ENCODE measurements at places on chromosomes 7 and 10. TPM values are rescaled to one million over a fixed set of nuclear protein-coding genes. Genes with fewer than 3 reads are reported as not detected.

ZNF467 gene
- total RNA-seq: 4.8 TPM

- no peaks in the 10 kb centered on the region for H3K36me3 ChIP-seq
- no peak for DNase-seq
- no peak overlapping the region for H3K27ac ChIP-seq
- H3K4me1 ChIP-seq: no peaks in the 10 kb centered on the region
- H3K27me3 ChIP-seq: no peaks in the 10 kb centered on the region
Observed at GRCh38 chr10:88136712-88137111, 273.3 kb downstream of the PTEN start.

C7orf33 gene
- total RNA-seq: not detected

DNA sequence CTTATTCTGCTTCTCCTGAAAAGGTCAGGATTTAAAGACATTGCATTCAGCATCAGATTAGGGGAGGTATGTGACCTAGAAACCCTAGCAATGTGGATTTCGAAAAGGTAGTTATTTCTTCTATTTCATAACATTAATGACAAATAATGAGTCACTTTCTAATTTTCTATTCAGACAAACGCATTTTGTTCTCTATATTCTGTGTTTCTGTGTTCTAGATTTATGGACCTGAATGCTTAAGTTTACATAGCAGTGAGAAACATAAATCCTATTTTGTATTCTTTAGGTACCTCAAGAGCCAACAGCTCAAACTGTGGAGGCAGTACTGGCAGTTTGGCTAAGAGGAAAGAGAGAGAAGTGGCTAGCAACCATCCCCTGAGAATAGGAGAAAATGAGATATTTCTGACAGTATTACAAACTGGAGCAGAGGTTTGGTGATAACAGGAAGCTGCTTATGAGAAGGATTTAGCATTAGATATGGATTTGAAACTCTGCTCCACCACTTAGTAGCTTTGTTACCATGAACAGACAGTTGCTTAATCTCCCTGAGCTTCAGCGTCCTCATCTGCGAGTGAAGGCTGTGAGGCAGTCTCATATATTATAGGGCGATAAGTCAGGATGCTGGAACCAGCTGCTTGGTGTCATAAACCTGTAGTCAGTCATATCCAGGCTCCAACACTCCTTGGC is 28.2 kb downstream of the CDK14 start:
- no peak overlapping the region for H3K27ac ChIP-seq
- no peaks in the 10 kb centered on the region for H3K36me3 ChIP-seq
- H3K4me1 ChIP-seq: no peaks in the 10 kb centered on the region

- no peak overlapping the region for H3K27ac ChIP-seq
- H3K4me1 ChIP-seq: no peaks in the 10 kb centered on the region
- no peak for DNase-seq
- no peaks in the 10 kb centered on the region for H3K36me3 ChIP-seq
Observed at GRCh38 chr10:4191894-4192293, 406.9 kb upstream of the KLF6 start.

MMS19 gene
- 85.0 TPM for total RNA-seq

ING3 gene
- 32.3 TPM for total RNA-seq

DNA sequence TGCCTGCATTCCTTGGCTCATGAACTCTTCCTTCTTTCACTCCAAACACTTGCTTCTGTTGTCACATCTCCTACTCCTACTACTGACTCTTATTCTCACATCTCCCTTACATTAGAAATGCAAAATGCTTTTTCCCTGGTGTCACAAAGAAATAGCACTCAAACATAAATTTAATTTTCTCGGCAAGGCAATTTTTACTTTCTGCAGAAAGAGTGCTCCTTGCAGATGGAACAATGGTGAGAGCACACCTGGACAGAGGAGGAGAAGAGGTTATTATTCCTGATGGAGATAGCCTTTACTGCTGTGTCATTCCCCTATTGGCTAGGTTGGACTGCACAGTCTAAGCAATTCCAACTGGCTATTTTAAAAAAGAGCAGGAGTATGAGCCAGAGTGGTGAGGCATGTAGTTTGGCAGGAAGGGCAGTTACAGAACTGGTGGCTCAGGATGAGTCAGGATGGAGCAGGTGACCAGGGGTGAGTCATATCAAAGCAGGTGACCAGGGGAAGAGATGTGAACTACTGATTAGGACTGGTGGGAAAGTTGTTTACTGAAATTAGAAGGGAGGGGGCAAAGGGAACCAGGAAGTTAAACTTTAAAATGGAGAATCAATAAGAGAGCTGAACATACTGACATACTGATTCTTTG is 52.9 kb downstream of the CYP2C9 start:
- H3K27ac ChIP-seq: no peak overlapping the region
- no peaks in the 10 kb centered on the region for H3K4me1 ChIP-seq
- DNase-seq: no peak
- H3K36me3 ChIP-seq: no peaks in the 10 kb centered on the region

All from T-cell (primary cell).